ENCODE measurements at places on chromosomes 12 and 14.
A peak's percentile ranks its signal among the peaks of the same experiment; 100 is the strongest.

GRCh38 chr12:127295630-127296029, 971.3 kb upstream of the TMEM132C start:
- DNase-seq: no peak

- DNase-seq: no peak
These were observed 15.4 kb upstream of the PAPLN start for GRCh38 chr14:73221945-73222344.

- no peak for DNase-seq
These were observed 1091.8 kb downstream of the AACS start for GRCh38 chr12:126156806-126157574.

DNA sequence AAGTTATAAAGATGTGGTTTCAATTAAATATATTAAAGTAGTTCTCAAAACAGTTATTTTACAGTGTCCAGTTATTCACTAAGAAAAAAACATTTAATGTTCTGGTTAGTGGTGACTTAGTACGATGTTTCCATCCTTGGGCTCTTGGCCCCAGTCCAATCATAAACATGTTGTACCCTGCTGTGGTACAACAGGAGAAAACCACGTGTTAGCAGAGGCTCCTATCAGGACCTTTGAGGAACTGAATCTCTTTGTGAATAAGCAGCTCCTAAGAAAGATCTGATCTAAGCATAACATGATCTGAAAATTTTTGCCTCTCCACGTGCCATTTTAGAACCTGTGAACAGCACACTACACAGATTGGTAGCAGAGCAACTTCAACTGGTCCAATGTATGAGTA, 234.0 kb downstream of the SYT1 start:
- DNase-seq: no peak

DNA sequence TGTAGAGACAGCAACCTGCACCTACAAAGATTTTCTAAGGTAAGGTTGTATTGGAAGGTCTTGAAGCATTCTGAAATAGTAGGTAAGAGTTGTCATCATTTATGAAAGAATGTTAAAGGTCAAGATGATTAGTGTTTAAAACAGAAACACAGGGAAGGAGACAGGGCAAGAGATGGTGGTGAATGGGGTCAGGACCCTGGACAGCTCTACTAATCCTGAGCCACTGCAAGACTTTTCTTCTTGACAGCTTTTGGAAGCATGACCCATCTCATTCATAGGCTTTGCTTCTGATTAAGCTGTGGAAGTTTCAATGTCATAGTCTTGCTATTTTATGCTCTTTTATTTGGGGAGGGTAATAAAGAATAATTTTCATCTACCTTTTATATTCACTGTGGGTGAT, 75.5 kb upstream of the CAND1 start:
- no peak for DNase-seq

GRCh38 chr12:93677195-93678064, at the start of gene CRADD:
TSS of gene CRADD (plus strand) at chr12:93677375.
- DNase-seq: peak; percentile 84

DNA sequence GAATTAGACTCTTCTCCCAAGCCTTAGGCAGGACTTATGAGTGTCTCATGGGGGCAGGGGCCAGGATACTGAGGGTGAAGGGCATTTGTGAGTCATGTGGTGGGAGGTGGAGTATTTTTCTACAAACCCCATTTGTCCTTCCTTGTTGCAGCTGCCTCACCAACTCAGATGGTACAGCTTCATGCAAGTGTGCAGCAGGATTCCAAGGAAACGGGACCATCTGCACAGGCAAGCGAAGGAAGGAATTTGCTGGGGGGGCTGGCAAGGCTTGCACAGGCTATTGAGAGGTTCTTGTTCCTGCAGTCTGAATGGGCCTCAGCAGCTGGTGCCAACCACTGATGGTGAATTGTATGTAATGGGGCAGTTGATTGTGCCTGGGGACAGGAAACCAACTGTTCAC, 125.1 kb downstream of the STAB2 start:
- DNase-seq: no peak

DNA sequence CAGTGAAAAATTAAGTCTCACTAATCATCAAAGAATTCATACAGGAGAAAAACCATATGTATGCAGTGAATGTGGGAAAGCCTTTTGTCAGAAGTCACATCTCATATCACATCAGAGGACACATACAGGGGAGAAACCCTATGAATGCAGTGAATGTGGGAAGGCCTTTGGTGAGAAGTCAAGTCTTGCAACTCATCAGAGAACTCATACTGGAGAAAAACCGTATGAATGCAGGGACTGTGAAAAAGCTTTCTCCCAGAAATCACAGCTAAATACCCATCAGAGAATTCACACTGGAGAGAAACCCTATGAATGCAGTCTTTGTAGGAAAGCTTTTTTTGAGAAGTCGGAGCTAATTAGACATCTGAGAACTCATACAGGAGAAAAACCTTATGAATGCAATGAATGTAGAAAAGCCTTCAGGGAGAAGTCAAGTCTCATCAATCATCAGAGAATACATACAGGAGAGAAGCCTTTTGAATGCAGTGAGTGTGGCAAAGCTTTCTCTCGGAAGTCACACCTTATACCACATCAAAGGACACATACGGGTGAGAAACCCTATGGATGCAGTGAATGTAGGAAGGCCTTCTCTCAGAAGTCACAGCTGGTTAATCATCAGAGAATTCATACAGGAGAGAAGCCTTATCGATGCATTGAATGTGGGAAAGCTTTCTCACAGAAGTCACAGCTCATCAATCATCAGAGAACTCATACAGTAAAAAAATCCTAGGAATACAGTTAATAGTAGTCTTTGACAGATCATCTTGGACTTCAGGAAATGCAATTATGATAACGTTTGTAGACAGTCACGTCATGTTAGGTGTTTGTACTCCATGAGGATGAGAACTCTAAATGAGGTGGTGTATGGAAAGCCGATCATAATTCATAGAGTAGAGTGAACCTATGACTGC, 21.1 kb downstream of the ZNF84 start:
- no peak for DNase-seq

DNA sequence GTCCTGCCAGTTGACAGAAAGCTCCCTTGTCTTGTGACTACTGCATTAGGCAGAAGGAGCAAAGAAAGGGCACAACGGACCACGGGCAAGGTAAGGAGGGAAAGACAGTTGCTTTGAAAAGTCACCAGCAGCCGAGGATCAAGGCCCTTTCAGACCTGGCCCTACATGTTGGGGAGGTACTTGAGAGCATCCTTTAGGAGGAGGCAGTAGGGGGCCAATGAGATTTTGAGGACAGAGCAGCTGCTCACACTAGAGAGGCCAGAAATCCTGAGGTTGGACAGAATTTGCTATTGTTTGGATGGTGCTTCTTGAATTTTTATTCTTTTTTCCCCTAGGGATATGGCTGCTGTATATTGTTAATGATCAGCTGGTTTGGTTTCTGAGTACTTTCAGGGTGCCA, 135.5 kb upstream of the PZP start:
- no peak for DNase-seq

- DNase-seq: no peak
These were observed 117.7 kb downstream of the ADCK1 start for GRCh38 chr14:77917491-77918201.

DNA sequence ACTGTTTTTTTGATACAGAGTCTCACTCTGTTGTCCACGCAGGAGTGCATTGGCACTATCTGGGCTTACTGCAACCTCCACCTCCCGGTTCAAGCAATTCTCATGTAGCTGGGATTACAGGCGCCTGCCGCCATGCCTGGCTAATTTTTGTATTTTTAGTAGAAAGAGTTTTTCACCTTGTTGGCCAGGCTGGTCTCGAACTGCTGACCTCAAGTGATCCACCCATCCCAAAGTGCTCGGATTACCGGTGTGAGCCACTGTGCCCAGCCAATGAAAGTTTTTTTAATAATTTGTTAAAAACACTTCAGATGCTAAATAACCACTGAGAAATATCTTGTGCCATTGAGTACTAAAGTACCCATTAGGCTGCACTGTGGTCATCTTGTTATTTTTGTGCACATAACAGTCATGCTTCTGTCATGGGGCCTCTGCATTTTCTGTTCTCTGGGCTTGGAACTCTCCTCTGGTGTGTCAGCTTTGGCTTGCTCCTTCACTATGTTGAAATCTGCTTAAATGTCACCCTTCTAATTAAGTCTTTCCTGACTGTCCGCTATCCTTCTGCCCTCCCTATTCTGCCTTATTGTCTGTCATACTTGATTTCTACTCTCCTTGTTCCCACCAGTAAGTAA, 105.1 kb downstream of the KTN1 start:
- DNase-seq: no peak

GRCh38 chr14:73358187-73358586, 100.2 kb downstream of the NUMB start:
- no peak for DNase-seq

GRCh38 chr12:103278329-103278728, 217.4 kb downstream of the C12orf42 start:
- DNase-seq: no peak

DNA sequence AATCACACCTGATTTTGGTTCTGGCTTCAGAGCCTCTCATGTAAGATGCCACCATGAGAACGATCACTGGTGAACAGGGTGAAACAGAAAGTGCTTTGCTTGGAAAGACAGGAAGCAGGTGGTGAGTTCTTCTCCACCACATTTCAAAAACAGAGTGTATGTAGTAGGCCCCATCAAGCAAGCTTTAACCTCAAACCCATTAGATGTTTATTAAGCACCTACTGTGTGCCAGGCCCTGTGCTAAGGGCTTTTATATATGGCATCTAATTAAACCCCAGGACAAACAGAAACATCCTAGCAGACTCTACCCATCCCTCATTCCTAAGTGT, 47.8 kb upstream of the MED13L start:
- DNase-seq: no peak

DNA sequence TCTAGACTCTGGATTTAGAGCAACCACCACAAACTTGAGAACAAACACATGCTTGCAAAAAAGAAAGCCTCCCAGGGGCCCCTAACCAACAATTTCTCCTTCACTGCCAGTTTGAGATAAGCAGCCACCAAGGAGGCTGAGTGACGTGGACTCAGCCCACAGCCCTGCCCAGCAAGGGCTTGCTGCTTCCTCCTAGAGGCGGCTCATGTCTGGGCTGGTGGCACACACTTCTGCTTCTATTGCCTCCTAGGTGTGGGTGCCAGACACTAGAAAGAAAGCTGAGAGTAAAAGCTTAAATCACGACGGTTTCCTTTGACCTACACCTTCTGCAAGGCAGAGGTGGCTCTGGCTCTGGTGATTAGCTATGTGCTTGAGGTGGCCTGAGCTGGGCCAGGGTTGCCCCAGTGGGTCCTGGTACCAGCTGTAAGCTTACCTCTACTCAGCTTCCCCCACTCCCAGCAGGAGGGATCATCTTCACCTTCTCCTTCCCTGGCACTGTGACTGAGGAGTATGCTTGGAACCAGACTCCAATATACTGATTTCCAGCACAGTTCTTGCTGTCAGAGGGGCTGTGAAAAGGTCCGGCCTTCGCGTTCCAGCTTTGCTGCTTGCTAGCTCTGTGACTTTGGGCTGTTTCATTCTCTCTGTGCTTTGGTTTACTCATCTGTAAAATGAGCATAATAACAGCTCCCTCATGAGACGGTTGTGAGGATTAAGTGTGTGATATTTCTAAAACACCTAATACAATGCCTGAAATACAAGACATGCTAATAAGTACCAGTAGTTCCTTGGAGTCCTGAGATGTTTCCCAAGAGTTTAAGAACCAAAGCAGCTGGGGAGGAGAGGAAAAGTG, 89.7 kb upstream of the PARP11 start:
- peak; percentile 71 for DNase-seq

DNA sequence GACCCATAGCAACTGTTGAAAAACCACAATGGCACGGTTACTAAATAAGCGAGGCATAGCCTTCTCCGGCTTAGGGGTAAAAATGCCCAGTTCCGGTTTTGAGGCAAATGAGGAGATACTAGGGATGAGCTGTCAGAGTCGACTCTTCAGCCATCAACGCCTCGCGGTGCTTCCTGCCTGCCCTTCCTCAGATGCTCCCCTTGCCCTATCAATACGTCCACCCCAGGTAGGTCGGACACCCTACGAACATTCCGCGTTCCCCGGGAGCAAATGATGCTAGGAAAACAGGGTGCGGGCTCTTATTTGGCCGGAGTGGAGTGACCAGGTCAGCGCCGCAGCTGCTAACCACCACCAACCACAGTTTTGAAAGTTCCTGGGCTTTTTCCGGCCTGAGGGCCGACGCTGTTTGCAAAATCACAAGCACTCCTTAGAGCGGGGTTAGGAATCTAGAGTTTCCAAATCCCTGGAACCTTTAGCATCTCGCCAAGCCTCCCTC, 1.2 kb downstream of the SRSF9 start:
- no peak for DNase-seq

DNA sequence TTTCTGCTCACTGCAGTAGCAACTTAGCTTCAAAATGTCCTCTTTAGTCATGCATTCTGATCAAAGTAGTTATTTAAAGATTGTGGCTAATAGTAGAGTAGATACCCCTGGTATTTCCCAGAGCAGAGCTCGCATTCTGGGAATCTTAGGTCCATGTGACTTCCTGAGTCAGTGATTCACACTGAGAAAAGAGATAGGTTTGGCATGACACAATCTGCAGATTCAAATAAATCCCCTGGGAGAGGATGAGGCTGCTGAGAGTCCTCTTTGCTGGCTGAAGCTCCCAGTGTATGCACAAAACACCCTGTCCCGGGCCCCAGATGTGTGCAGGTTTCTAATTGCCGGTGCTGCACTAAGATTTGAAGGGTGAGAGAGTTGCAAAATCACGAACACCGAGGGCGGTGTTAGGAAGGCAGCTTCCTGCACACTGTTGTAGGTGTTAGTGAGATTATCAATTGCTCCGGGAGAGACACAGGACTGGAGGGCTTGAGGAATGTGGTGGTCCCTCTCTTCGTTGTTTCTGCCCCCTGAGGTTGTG, 233.2 kb downstream of the NRXN3 start:
- no peak for DNase-seq

GRCh38 chr14:89700801-89701200, 253.7 kb downstream of the EFCAB11 start:
- no peak for DNase-seq

DNA sequence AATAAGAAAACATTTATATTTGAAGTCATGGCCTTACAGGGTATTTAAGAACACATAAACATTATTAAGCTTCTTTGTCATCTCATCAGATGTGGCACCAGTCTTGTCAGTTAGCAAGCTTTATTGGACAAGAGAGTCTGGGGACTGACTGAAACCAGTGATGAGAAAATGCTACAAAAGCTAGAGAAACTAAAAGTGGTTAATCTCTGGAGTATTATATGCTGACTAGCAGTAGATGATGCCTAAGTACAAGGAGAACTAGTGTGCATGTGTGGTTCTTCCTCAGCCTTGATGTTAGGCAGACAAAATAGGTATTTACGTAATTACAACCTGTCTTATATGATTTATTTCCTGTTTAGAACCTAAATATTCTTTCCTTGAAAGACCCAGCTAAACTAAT, 176.5 kb downstream of the CPNE8 start:
- DNase-seq: no peak

DNA sequence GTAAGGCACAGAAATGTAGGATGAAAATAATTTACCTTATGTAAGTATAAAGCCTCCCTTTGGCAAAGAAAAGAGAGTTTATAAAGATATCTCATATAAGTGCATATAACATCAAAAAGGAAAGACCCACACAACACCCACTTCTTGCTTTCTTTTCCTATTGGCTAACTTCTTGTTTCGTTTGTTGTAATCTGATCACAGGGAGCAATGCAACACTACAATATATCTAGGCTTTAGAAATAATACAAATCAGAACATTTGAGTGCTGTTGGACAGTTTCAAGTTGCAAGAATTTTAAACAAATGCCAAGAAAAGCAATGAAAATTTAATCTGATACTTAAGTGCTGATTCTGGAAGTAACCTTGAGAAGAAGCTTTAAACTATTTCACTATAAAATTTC, 1.3 kb downstream of the FGD6 start:
- DNase-seq: no peak
